ENCODE measurements at places on chromosomes 16 and 17.
A peak's percentile ranks its signal among the peaks of the same experiment; 100 is the strongest.

DNA sequence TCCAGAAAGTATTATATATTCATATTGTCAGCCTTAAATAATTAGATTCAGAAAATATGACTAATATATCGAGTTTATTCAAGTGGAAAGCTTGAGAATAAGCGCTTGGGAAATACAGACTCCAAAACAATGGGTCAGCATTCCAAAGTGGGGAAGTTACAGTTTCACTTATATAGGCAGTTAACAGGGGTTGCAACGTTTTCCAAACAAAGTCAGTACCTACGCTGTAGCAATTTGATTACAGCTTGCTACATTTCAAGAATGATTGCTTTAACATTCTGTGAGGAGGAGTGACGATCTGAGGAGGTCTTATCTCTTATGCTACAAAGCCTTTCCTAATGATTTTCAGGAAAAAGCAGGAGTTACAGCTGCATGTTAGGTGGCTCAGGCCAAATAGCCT is 34.2 kb upstream of the HS3ST3A1 start:
- DNase-seq = no peak

DNA sequence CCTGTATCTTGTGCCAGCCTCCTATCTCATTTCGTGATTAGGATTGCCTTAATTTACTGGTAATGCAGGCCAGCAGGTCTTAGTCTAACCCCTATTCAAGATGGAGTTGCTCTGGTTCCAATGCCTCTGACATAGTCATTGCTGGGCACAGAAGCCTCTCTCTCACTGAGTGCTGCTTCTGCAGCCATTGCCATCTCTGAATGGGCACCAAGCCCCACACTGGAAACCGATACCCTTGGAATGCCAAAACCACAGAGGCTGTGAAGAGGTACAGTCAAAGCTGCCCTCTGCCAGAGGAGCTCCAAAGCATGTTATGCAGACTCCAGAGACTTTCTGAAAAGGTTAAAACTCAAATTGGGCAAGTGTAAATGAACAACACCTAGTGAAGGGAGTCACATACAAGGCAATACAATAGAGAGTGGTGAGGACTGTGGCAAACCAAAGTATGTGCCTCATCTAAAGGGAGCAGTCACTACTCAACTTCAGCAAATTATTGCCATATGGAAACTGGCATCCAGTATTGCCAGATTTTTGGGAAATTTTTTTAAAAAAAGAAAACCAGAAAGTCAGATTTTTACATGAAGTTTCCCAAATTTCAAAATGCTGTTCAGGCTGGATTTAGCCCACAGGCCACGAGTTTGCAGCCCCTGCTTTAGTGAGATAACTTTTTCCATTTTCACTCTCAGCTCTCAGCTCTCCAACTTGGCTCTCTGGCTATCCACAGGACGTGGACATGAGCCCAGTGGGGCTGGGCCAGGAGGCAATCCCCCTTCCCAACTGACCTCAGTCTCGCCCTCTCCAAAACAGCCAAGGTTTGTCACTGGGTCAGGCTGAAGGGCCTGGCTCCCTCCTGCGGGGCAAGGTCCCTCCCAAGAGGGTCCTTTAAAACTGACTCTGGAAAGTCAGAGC is 2.1 kb upstream of the MMP2 start:
- no peak for DNase-seq

DNA sequence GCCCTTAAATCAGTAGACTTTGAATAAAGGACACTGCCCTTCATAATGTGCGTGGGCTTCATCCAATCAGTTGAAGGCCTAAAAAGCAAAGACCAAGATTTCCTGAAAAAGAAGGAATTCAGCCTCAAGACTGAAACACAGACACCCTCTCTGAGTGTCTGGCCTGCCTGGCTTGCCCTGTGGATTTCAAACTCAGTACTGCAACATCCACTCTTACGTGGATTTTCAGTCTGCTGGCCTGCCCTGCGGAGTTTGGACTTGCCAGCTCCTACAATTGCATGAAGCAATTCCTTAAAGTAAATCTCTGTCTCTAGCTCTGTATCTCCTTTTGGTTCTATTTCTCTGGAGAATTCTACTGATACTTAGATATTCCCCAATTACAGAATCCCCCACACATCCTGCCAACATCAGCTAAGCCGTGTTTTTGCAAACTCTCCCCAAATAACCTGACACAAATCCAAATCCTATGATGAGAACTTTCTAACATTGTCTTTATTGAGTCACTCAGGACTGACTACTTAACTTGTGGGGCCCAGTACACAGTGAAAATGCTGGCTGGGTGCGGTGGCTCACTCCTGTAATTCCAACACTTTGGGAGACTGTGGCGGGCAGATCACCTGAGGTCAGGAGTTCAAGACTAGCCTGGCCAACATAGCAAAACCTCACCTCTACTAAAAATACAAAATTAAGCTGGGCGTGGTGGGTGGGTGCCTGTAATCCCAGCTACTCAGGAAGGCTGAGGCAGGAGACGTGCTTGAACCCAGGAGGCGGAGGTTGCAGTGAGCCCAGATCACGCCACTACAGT is 7.2 kb upstream of the TNFRSF17 start:
- DNase-seq = no peak

GRCh38 chr16:3012828-3013420 is at the start of gene CLDN9:
Gene CLDN9 (plus strand): TSS chr16:3012923. CDS start chr16:3013363, 440 bp downstream.
- DNase-seq = no peak

- no peak for DNase-seq
Observed at GRCh38 chr17:26818736-26819135, 475.2 kb upstream of the WSB1 start.

DNA sequence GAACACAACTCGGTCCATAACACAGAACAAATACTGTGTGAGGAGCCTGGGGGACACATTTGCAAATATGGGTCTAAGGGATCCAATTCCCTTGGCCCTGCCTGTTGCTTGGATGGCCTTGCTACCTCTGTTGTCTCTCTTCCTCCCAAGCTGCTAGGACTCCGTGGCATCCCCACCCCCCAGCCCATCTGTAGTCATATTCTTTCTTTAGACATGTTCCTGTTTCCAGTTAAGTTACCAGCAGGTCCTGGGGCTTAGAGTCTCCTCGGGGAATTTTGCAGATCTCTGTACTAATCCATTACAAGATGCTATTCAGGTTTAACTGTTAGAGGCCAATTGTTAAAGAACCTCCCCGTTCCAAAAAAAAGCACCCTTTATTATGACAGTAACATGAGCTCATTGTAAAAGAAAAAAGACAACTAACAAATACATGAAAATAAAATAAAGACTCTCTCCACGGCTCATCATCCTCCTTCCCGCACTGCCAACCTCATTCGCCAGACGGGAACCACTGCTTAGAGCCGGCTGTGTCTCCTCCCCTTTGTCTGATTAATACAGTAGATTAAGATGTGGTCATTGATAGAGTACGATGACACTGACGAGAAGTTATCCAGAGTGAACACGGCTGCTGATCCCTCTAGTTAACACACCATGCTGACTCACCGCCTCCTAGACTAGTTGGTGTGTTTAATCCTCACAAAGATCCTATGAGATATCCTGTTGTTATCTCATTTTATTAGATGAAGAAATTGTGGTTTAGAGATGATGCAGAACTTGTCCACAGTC is 22.2 kb downstream of the HS3ST4 start:
- DNase-seq = no peak

DNA sequence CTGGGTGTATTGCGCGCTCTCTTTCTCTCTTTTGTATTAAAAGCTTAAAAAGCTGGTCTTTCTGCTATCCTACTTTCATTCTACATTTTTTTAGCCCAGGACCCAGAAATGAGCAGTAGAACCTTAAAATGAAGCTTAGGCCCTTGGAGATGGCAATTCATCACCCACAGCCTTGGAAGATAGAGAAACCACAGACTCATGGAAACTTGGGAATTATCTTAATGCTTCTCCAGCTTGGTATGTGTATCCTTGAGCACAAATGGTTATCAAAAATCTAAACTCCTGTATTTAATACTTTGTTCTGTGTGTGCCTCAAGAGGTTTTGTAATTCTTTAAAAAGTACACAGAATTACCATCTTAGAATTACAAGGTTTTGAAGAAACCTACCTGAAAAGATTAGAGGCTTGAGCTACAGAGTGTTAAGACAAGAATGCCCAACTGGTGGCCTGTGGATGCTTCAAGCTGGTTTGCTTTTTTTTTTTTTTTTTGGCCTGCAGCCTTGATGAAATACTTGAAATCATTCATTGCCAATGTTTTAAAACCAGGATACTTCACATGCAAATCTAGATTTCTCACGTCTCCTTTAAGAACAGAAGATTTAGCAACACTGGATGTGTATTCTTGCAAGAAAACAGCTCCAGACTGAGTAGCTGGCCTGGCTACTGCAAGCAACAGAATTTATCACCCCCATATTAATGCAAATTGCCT is 105.0 kb downstream of the XYLT1 start:
- DNase-seq = peak; percentile 64

- DNase-seq = peak; percentile 31
Observed at GRCh38 chr16:56970934-56971767, 9.4 kb downstream of the CETP start.

DNA sequence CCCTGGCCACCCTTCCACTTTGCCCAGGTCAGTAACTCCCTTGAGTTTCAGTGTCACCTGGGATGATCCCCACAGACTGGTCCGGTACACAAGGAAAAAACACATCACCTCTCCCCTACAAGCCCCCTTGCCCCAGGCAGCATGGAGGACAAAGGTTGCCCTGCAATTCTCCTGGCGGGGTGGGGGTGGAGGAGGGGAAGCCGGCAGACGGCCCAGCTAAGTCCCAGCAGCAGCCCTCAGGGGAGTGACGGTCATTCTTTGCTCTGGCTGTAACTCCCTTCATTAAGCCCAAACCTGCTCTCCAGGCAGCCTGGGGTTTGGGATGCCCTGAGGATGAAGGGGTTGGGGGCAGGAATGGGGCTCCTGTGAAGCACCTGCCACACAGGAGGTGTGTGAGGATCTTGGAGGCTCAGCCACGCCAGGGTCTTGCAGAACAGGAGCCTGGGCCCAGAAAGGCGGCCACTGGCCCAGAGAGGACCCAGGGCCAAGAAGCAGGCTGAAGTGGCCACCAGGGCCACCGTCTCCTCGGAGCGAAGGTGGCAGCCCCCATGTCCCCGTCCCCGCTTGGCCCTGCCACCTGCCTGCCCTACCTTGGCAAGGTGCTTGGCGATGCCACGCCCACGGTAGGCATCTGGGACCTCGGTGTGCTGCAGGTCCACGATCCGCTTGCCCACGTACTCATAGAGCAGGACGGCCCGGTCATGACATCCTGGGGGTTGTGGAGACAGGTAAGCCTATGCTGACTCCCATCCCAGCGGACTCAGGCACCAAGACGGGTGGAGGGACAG is 9.5 kb downstream of the NATD1 start:
- no peak for DNase-seq

DNA sequence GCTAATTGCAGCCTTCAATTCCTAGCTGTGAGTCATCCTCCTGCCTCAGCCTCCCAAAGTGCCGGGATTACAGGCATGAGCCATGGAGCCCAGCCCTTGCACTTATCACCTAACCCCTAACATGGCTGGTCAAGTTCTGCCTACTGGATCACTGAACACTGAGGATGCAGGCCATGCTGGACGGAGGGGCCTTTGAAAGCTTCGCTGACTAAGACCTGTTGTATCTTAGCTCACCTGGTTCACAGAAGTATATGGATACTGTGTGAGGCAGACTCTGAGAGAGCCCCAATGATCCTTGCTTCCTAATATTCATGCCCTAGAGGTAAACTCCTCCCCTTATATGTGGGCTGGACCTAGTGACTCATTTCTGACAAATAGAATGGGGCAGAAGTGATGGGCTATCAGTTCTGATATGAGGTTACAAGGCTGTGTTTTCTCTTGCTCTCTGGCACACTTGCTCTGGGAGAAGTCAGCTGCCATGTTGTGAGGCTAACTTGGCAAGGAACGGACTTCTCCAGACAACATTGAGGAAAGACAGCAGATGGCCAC is 11.7 kb upstream of the TMIGD1 start:
- DNase-seq = no peak
